ENCODE measurements at places on chromosomes 11 and 22.

GRCh38 chr11:29163231-29163630 is 853.6 kb downstream of the KCNA4 start:
- no peak for DNase-seq

- DNase-seq = no peak
Observed at GRCh38 chr11:113664981-113665710, 41.0 kb downstream of the TMPRSS5 start.

- DNase-seq = no peak
Observed at GRCh38 chr11:70627219-70627618, 228.9 kb downstream of the CTTN start.

DNA sequence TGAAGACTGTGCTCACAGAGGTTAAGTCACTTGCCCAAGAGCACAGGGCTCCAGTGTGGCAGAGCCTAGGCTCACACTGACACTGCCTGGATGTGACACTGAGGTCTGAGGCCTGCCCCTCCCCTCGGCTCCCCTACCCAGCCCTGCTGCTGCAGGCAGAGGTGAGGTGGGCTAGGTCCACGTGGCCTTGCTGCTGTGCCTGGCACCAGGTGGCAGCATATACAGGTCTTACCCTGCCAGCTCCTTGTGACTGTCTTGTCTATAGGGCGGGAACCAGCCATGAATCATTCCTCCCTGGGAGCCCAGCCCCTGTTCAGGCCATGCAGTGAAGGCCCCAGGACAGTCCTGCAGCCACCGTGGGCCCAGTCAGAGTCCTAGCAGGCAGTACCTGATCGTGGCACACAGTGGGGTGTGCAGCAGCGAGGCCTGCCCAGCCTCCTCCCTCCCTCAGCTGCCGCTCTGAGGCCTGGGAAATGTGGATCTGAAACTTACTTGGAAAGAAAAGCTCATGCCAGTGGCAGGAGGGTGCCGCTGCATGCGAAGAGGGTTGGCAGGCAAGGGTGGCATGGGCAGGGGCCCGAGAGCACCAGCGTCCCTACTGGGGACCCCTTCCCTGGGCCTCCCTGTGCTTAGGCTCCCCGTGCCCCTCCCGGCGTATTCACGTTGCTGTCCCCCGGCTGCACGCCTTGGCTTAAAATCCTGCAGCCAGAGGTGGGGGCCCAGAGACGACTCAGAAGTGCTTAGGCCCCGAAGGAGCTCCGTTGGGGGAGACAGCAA is 1.2 kb upstream of the CERK start:
- DNase-seq = peak; percentile 64

- no peak for DNase-seq
Observed at GRCh38 chr11:47560426-47560825, 5.0 kb upstream of the PTPMT1 start.

GRCh38 chr22:36910461-36910860 is 3.0 kb upstream of the CSF2RB start:
- DNase-seq = no peak

GRCh38 chr11:3171931-3172560 is 6.9 kb upstream of the OSBPL5 start:
- no peak for DNase-seq

GRCh38 chr11:11461473-11461872 is 108.4 kb upstream of the CSNK2A3 start:
- DNase-seq = no peak

DNA sequence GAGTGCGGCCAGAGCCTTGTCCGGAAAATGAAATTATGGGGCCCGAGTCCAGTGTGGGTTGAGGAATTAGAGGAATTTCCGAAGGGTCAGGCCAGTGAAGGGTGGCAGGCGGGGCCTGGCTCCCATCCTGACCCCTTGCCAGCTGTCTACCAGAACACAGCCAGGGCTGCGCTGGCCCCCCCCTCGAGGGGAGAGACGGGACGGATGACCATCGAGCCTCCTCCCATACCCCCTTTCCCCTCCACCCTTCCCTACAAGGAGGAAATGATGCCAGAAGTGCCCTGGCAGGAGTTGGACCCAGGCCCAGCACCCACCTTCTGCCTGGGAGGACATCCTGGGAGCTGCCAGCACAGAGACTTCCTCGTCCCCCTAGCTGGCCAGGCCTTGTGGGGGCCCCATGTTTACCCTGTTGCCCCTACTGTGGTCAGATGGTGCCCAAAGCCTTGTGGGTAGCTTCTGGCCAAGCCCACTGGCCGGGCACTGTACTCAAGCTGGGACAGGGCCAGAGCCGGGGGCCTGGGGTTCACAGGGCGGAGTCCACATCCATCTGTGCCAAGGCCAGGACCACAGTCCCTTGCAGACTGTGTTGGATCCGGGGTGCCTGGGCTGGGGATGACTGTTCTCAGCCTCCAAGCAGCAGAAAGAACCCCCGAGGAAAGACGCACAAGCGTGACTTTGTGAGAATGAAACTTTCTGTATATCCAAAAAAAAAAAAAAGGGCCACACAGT is 20.8 kb downstream of the ARVCF start:
- no peak for DNase-seq

Measured in activated CD4-positive, alpha-beta T cell treated with anti-CD3 and anti-CD28 coated beads, Interleukin-2, amount 50 U/mL, for 4 hours (primary cell).